ENCODE measurements at places on chromosomes 6 and 20. TPM values are rescaled to one million over a fixed set of nuclear protein-coding genes. Genes with fewer than 3 reads are reported as not detected.

EGFL8 gene
- 3.8 TPM for total RNA-seq

CD24 gene
- total RNA-seq, result 251 TPM

DLK2 gene
- 28.4 TPM for total RNA-seq

FAM217A gene
- not detected for total RNA-seq

CEBPB gene
- total RNA-seq, result 25.7 TPM
